ENCODE measurements at places on chromosomes 7 and 10.

- DNase-seq, result no peak
Measured at GRCh38 chr7:4655311-4655710, 26.8 kb upstream of the FOXK1 start.

- DNase-seq, result no peak
Measured at GRCh38 chr10:117224881-117225280, 16.0 kb upstream of the SLC18A2 start.

- DNase-seq, result no peak
Measured at GRCh38 chr10:59965899-59966650, 59.7 kb upstream of the CCDC6 start.

GRCh38 chr7:150356265-150356897, 12.2 kb upstream of the REPIN1 start:
- no peak for DNase-seq
